Jurkat, Clone E6-1 (cell line): ENCODE measurements at places on chromosomes 4 and X.

DNA sequence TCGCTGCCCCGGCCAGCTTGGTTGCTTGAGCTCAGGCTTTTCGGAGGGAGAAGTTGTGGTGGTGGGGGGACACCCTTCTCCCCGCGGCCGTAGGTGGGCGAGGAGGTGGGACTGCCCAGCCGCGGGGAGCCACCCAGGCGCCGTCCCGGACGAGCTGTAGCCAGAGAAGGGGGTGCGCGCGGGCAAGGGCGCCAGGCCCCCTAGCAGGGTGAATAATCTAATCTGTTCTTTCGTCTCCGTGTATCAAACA is 3.1 kb downstream of the MID1IP1 start:
- DNase-seq = no peak

DNA sequence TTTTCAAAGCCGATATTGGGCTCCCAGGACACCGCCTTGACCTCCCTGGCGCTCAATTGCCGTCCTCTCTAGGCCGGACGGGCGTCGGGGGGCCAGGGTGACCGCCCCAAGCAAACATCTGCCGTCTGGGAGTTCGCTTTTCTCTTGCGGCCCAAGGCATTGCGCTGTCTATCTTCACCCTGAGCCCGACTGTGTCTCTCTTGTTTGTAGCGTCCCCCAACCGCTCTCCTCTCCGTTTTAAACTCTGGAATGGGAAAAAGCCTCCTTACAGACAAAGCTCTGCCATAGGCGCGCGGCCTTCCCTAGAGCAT is 551 bp upstream of the ARX start:
- DNase-seq = no peak

GRCh38 chr4:83240379-83240875 is 44.2 kb downstream of the COQ2 start:
- DNase-seq = no peak

- no peak for DNase-seq
These were observed 40.2 kb upstream of the ZNF81 start for GRCh38 chrX:47796433-47796906.

DNA sequence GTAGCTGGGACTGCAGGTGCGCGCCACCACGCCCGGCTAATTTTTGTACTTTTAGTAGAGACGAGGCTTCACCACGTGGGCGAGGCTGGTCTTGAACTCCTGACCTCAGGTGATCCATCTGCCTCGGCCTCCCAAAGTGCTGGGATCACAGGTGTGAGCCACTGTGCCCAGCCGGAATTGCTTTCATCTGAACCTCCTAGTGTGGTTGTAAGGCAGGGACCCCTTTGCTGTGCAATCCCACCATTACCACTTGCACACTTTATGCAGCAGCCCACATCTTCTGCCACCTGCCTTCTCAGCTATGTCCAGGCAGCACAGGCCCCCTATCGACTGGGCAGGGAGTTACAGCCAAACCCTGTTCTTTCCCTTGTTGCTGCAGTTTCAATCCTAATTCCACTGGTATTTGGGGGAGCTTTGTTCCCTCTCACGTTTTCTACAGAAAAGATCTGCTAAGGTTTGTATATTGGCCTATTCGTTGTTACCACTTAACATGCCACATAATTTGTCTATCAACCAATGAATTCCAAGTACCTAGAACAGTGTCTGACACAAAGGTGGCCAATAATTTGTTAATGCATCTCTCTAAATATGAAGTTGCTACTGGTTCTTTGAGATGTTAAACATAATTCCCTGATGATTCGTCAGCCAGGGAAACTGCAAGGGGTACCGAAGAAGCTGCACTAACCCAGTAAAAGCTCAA is 6.5 kb downstream of the RPL39 start:
- peak; percentile 41 for DNase-seq

DNA sequence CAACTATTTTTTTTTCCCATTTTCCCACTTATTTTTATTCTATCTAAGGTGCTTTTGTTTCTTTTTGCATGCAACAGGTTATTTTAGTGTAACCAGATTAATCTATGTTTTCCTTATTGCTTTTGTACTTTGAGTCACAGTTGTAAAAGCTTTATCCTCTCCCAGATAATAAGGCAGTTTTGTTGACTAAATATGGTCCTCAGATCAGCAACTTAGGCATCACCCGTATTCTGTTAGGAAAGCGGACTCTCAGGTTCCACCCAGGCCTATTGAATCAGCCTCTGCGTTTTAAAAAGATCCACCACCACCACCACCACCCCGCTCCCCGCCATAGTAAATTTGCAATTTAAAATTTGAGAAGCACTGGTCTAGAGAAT is 58.6 kb upstream of the USP9X start:
- DNase-seq = no peak

- no peak for DNase-seq
These were observed 6.2 kb downstream of the CSF2RA start for GRCh38 chrX:1274786-1275185.

- DNase-seq = no peak
These were observed 16.3 kb upstream of the NEIL3 start for GRCh38 chr4:177293208-177294033.

DNA sequence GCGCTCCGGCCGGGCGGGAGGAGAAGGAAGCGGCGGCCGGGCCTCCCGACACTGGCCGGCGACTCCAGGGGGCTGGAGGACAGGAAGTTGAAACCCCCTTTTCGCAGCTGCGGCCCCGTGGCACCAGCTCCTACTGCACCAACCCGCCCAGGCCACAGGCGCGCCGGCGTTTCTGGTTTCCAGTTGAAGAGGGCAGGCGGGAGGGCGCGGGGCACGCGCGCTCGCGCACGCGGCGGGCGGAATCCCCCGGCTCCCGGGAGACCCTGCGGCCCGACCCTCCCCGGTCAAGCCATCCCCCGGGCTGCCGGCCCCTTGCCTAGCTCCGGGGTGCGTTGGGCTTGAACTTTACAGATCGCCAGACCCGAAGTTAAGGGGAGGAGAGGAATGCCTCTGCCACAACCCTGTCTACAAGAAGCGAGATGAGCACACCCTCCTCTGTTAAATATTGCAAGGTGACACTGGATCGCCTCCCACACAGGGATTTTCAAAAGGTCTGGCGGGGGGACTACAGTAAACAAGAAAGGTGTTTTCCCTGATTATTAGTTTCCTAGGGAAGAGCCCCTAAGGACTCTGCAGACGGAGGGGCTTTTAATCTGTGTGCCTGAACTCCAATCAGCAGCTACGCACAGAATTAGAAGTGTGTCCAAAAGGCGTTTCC is 1.4 kb downstream of the ELOVL6 start:
- peak; percentile 25 for DNase-seq

GRCh38 chr4:41692717-41693345 is 55.7 kb downstream of the PHOX2B start:
- DNase-seq = peak; percentile 48
